ENCODE measurements at places on chromosomes 13 and 19.

GRCh38 chr19:35403116-35403760 lies 32.4 kb downstream of the GPR42 start:
- H3K36me3 ChIP-seq: no peaks in the 10 kb centered on the region
- DNase-seq: no peak
- H3K4me1 ChIP-seq: no peaks in the 10 kb centered on the region
- H3K4me3 ChIP-seq: no peak overlapping the region
- H3K27me3 ChIP-seq: no peaks in the 10 kb centered on the region
- no peak overlapping the region for H3K27ac ChIP-seq

GRCh38 chr19:48152551-48152950 lies 17.6 kb downstream of the LIG1 start:
- H3K36me3 ChIP-seq: peaks cover 34% of the 10 kb centered on the region
- no peaks in the 10 kb centered on the region for H3K4me1 ChIP-seq
- peak overlapping the region; percentile 0 for H3K27ac ChIP-seq

- peaks cover 78% of the 10 kb centered on the region for H3K27me3 ChIP-seq
- DNase-seq: peak; percentile 83
- H3K4me3 ChIP-seq: peak overlapping the region; percentile 71
Measured at GRCh38 chr19:10288662-10289166, 1.0 kb upstream of the ICAM5 start.

DNA sequence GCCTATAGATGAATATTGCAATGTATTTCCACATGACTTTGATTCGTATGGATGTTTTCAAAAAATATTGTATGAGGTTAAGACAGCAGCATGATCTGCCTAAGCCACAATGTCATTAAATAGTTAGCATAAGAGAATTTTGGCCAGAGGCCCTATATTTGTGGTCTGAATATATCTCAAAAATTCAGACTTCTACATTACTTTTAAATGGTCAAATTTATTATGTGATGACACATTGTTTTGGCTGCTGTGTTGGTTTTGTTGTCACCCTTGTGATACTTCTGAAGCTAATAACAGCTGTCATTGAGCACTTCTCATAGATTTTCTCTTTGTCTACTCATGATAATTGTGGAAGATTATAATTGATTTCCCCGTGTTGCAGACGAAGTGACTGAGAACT lies 288.2 kb downstream of the MYO16 start:
- no peaks in the 10 kb centered on the region for H3K36me3 ChIP-seq
- no peak for DNase-seq
- no peak overlapping the region for H3K27ac ChIP-seq
- H3K4me3 ChIP-seq: no peak overlapping the region
- no peaks in the 10 kb centered on the region for H3K27me3 ChIP-seq

DNA sequence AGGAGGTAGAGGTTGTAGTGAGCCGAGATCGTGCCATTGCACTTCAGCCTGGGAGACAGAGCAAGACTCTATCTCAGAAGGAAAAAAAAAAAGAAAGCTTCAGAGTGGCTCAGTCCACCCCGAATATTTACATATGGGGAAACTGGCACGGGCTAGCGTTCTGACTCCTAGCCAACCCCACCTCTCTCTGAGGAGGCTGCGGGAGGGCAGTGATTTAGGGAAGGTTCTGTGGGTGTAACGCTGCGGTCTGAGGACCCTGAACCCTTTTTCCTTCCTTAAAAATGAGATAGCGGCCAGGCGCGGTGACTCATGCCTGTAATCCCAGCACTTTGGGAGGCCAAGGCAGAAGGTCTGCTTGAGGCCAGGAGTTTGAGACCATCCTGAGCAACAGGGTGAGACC lies 5.0 kb downstream of the LRRC25 start:
- H3K4me3 ChIP-seq: no peak overlapping the region
- H3K27me3 ChIP-seq: peaks cover 16% of the 10 kb centered on the region
- no peaks in the 10 kb centered on the region for H3K36me3 ChIP-seq

All from GM23338 (cell line).